ENCODE measurements at places on chromosomes 11 and 22.

GRCh38 chr11:66443602-66444001 is 5.0 kb upstream of the MRPL11 start:
- DNase-seq: no peak

DNA sequence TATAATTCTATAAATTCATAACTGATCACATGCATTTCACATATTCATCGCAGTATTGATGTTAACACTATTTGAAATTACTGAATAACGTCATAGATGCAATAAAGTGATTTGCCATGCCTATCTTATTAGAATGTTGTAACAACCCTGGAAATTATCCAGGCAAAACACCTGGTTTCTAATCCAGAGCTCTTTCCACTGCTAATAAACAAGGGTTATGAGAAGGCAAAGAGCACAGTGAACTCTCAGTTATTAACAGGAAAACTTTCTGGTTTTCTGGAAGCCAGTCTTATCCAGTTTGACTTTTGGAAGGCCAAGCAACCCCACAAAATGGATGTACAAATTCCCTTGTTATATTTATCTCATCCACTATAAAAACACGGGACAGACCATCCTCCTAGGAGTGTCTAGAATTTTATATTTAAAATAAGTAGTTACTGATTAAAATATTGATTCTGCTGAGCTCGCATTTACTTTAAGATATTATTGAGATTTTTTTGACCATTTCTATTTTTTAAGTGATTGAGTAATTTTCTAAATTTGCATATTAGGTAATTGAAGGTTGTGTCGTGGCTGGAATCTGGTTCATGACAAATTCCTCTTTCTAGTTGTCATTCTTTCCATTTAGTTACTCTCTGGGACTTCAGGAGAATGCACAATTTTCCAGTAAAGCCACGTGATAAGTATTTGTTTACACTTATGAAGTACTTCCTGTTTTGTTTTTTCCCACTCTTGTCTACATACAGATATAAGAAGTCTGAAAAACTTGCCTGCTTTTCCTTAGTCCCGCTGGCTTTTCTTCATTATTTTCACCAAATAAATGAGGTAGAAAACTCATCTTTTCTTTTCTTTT is 47.9 kb downstream of the DCUN1D5 start:
- DNase-seq: no peak

DNA sequence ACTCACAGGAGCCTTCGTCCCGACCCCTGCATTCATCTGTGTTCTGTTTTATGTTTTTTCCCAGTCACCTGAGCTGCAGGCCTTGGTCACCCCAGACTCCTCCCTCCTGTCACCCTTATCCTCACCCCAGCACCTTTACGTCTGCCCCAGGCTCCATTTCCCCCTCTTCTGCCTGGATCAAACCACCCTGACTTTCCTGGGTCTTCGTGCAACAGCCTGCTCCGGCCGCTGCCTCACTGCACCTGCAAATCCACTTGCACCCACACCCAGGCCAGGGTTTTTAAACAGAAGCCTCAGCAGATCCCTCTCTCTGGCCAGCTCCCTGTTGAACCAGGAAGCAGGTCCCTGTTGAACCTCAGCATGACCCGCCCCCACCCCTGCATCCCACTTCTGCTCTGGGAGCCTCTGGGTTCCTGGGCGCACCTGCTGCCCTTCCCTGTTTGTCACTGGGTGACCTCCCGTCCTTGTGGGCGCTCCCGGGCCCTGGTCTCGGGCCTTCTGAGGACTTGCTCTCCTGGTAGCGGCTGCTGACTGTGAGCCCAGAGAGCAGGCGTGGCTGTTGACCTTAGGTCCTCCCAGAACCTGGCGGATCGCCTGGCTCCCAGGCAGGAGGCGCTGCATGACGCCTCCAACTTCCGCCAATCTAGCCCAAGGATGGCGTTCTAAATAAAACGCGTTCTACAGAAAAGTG is 12.8 kb downstream of the MAPK8IP2 start:
- no peak for DNase-seq

- no peak for DNase-seq
These were observed 1219.6 kb downstream of the BRD1 start for GRCh38 chr22:48607901-48608662.

DNA sequence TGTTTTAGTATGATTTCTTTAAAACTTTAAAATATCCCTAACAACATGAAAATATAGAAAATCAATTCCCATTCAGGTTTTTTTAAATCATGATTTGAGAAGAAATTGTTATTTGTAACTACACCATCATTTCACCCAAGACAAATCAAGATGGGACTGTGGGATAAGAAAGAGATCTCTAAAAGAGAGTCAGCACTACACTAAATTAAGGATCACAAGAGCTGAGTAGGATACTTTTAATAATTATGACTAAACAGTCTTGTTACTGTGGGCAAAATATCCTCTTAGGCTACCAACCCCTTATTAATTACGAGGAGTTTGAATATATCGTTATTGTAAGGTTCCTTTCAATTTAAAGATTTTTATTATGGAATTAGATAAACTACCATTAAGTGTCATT is 3.0 kb downstream of the GAS2 start:
- DNase-seq: no peak

DNA sequence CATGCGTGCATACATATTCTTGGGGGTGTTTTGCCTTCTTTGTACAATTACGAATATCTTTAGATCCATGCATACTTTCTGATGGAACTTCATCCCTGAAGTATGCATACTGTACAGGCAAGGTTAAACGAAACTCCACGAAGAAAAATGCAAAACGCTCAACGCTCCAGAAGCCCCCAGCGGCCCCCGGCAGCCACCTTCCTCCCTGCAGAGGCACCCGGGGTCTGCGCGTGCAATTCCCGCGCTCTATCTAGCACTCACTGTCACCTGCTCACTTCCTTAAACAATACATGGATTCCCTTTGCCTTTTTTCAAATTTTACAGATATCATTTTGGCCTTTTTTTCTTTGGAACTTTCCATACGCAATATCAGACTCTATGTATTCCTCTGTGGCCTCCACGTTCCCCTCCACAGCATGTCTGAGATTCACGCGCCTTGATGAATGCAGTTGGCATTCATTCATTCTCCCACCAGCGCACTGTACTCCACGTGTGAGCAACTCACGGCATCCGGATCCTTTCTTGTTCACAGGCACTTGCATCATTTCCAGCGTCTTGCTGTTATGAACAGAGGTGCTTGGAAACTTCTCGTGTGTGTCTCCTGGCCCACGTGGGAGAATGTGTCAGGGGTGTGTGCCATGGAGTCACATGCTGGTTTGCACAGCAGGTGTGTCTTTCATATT is 214.3 kb downstream of the CTTN start:
- no peak for DNase-seq

- DNase-seq: no peak
These were observed 37.0 kb downstream of the SIK3 start for GRCh38 chr11:117061256-117061655.

GRCh38 chr11:86240164-86240563 is 4.4 kb upstream of the EED start:
- no peak for DNase-seq

DNA sequence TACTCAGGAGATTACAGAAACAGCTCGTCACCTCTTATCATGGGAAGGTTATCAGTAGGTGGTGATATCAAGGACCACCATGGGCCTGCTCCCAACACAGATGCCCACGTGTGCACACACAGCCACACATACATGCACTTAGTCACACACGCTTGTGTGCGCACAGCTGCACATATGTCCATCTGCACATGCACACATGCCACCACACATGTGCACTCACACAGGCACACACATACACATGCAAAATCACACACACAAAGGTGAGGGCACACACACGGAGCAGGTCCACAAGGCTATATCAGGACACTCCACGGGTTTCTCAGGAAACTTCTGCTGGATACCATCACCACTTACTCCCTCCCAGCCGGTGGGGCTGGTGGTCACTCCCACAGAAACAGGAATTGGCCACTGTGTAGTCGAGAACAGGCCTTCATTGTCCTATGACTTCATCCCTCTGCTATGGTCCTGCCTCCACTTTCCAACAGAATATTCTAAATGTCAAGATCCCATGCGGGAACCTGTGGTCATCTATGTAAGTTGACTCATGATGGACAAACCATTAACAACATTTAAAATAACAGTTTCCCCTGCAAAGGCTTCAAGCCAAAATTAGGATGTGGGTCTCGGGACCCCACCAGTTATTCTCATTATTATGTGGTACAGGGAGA is 2.2 kb downstream of the C11orf24 start:
- DNase-seq: no peak

DNA sequence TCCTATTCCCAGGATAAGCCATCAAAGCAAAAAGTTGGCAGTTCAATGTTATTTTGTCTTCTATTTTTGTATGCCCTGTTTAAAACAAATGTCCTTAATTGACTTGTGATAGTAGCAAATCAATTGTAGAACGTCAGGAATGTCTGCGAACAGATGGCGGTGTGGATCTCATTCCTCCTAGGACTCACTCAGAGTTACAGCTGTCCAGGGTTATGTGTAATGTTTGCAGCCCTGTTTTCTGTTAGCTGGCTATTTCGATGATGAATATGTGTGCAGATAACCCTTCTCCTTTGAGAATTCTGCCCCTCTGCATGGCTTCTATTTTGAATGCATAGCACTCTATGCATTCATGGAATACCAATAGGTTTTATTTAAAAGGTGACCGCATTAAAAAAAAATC is 1248.0 kb upstream of the CNTN5 start:
- DNase-seq: no peak

DNA sequence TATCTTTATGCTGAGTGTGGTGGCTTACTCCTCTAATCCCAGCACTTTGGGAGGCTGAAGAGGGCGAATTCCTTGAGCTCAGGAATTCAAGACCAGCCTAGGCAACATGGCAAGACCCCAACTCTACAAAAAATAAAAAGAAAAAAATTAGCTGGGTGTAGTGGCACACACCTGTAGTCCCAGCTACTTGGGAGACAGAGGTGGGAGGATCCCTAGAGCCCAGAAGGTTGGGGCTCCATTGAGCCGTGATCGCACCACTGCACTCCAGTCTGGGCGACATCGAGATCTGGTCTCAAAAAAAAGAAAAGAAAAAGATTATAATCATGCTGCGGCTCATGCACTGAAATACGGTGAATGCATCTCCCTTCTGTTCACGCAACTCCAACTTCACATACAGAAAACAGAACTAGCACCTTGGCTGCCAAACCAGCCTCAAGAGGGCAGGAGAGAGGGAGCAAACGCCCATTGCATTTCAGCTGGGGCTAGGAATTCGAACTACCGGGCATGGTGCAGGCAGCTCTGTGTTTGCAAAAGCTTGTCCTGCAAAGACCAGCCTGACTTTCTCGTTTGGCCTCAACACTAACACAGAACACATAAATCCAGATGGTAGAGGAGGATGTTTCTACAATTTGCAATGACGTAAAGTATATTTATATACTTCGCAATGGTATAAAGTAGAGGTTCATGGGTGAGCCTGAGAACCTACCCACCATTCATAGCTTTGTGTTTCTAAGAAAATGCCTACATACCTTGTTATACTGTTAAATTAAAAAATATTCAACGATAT is 6.3 kb upstream of the SYNGR1 start:
- peak; percentile 29 for DNase-seq

- no peak for DNase-seq
These were observed 31.7 kb downstream of the FLRT1 start for GRCh38 chr11:64067230-64067993.

- DNase-seq: no peak
These were observed 10.7 kb downstream of the PRG3 start for GRCh38 chr11:57370251-57370650.

DNA sequence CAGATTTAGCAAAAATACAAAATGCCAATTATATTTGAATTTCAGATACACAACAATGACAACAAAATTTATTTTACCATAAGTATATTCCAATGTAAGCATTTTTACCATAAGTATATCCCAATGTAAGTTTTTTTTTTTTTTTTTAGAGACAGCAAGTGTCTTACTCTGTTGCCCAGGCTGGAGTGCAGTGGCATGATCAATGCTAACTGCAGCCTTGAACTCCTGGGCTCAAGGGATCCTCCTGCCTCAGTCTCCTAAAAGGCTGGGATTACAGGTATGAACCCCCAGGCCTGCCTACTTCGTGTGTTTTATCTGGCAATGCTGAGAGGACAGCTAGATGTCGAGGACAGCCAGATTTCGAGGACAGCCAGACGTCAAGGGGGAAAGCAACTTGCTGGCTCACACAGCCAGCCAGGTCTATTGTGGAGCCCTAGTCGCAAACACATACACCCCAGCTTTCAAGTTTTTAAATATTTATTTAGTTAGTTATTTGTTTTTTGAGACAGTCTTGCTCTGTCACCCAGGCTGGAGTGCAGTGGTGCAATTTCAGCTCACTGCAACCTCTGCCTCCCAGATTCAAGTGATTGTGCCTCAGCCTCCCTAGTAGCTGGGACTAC is 1.1 kb upstream of the SERPING1 start:
- no peak for DNase-seq

DNA sequence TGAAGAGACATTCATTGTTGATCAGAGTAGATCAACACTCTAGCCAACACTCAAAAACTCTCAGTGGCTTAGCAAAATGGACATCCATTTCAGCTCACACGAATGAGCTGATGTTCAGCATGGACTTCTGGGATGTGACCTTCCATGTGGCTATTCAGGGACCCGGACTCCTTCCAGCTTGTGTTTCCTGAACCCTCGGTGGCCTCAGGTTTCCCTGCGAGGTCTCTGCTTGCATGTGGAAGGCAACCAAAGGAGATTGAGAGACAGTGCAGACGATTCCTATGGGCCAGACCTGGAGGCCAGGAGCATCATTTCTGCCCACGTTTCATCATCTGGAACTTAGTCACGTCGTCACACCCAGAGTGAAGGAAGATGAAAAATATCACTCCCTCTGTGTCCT is 1137.4 kb downstream of the TBC1D22A start:
- no peak for DNase-seq

GRCh38 chr22:37314315-37315074 is 32.2 kb downstream of the CYTH4 start:
- DNase-seq: no peak

DNA sequence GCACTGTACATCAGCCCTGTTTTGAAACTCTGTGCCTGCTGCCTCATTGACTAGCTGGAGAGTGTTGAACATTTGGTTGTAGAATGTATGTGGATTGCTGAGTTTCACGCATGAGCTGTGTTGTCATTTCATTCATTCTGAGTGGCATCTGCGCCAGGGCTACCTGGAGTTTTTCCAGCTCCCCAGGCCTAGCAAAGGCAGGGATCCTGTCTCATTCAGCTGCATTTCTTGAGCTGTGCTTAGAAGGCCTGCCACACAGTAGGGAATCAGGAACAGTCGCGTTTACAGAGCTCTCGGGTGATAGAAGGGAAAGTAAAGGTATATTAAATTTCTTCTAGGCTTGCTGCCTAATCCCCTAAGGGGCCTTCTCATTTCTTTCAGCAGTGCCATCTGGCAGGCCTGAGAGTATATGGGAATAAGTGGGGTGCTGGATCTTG is 44.3 kb downstream of the PTPRJ start:
- no peak for DNase-seq

- DNase-seq: no peak
These were observed 87.7 kb downstream of the CSNK2A3 start for GRCh38 chr11:11265320-11265719.

All from stimulated activated CD8-positive, alpha-beta memory T cell treated with anti-CD3 and anti-CD28 coated beads, Interleukin-4, amount 100 ng/mL, for 24 hours (primary cell).